SJSA1 (cell line): ENCODE measurements at places on chromosomes 2 and 18. TPM values are rescaled to one million over a fixed set of nuclear protein-coding genes. Genes with fewer than 3 reads are reported as not detected.

The CPO gene
- not detected in 2 replicates for total RNA-seq

The DCDC2C gene
- total RNA-seq, result not detected in 2 replicates

The GAL3ST2 gene
- total RNA-seq, result not detected in 2 replicates

The TMEM37 gene
- not detected in 2 replicates for total RNA-seq

The HK2 gene
- 5.0 and 7.1 TPM in 2 replicates for total RNA-seq

The COMMD1 gene
- total RNA-seq, result 62.2 and 76.8 TPM in 2 replicates

The MYO7B gene
- total RNA-seq, result 1.2 and 1.8 TPM in 2 replicates

The LHCGR gene
- not detected in 2 replicates for total RNA-seq

The EMX1 gene
- not detected in 2 replicates for total RNA-seq

The GGCX gene
- 38.0 and 41.2 TPM in 2 replicates for total RNA-seq

The INHBB gene
- total RNA-seq, result 0.09 and 0.16 TPM in 2 replicates

The KCNF1 gene
- 0.24 TPM in 1 of 2 replicates, not detected in the other for total RNA-seq

The ABCB11 gene
- not detected in 2 replicates for total RNA-seq

The UGP2 gene
- 227 and 287 TPM in 2 replicates for total RNA-seq

The SMYD1 gene
- total RNA-seq, result not detected in 2 replicates

The ANKRD30B gene
- not detected in 2 replicates for total RNA-seq

The MORN2 gene
- 33.1 and 35.3 TPM in 2 replicates for total RNA-seq

The ALLC gene
- not detected in 2 replicates for total RNA-seq

The TRIM43B gene
- total RNA-seq, result not detected in 2 replicates

The TDRD15 gene
- not detected in 2 replicates for total RNA-seq
